ENCODE measurements at places on chromosomes 16 and 17.

- no peak for DNase-seq
Observed at GRCh38 chr16:27498916-27499658, 50.6 kb downstream of the GTF3C1 start.

DNA sequence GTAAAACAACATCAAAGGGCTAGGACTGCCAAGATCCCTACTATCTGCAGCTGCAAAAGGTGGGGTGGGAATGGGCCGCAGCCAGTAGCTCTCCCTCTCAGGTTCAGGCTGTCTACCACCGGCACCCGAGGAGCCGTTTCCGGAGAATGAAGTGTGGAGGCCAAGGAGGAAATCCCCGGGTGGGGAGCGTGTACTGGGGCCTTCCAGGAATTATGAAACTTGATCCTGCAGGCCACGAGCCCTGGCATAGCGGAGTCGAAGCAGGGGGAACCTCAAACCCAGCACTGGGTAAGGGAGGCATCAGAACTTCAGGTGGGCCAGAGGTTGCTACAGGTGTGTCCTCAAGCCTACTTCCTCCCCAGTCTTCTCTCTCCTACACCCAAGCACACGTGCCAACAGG is 5.1 kb downstream of the INPP5K start:
- DNase-seq: no peak

GRCh38 chr16:84278968-84279367 is 15.7 kb upstream of the WFDC1 start:
- DNase-seq: no peak

GRCh38 chr17:27206447-27206846 is 87.5 kb upstream of the WSB1 start:
- DNase-seq: no peak

DNA sequence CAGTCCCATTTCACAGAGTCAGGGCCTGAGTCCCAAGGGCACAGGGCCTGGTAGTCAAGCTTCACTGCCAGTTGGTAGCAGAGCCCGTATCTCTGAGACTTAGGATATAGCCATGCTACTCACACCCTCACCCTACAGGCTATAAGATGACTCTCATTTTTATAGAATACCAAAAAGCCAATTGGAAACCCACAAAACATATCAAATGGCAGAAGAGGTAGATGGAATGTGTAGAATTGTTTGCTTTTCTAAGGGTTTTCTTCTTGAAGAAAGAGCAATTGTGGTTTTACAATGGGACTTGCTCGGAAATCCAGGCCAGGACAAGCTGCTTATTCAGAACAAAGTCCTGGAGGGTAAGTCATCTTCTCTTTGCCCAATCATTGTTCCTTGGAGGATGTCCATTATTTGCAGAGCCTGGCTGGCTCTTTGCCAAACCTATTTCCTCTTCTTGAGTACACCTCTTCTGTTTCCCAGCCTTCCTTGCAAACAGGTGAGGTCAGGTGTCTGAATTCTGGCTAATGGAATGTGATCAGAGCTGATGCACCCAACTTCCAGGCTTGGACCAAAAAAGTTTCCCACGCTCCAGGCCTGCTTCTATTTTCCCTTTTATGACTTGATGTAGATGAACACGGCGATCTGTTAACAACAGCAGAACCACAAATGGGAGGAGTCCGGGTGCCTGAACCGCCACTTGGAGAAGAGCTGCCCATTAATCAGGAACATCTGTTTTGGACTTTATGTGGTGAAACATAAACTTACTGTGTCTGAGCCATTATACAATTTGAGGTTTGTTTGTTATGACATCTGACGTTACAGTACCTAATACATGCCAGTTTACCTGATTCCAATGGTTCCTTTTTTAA is 16.9 kb upstream of the CCL22 start:
- DNase-seq: no peak

- DNase-seq: no peak
Observed at GRCh38 chr17:79048826-79049755, 25.1 kb downstream of the C1QTNF1 start.

GRCh38 chr16:57791195-57791892 is 10.9 kb downstream of the KIFC3 start:
- DNase-seq: no peak

DNA sequence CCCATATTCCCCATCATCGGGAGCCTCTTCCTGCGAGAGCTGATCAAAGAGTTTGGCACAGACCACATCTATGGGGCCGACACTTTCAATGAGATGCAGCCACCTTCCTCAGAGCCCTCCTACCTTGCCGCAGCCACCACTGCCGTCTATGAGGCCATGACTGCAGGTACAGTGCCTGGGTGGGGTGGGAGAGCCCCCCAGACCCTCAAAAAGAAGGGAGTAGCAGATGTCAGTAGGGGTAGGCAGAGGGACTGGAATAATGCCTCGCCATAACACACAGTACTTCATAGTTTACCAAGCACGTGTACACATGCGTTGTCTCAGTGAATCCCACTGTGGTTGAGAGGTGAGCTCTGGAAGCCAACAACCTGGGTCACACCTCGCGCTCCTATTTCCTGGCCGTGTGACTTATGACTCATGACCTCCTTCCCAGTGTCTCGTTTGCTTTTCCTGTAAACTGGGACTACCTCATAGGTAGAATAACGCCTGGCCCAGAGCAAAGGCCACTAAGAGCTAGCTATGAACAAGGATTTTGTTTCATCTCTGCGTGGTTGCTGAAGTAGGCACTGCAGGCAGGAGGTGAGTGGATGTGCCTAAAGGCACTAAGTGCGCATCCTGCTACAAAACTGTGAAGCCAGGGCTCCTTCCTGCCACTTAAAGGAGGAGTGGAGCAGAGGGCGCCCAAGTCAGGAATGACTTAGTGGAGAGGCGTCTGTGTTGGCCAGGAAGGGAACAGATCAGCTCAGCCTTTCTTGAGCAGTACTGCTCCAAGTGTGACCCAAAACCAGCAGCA is 5.2 kb downstream of the NAGLU start:
- no peak for DNase-seq

- no peak for DNase-seq
Observed at GRCh38 chr16:68232335-68232734, 3.6 kb downstream of the ESRP2 start.

DNA sequence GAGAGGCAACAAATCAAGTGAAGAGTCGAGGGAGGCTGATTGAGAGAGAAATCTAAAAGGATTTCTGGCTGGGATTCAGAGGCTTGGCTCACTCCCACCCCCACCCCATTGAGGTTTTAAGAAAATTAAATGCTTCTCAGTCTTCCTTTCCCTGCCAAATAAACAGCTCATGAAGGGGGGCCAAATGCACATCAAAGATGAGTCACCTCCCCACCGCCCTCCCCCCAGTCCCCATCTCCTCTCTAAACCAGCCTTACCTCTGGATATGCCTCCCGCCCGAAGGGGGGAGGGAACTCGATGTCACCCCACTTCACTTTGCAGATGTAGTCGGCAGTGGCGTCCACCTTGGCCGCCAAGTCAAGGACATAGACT is 11.6 kb downstream of the ACLY start:
- no peak for DNase-seq

DNA sequence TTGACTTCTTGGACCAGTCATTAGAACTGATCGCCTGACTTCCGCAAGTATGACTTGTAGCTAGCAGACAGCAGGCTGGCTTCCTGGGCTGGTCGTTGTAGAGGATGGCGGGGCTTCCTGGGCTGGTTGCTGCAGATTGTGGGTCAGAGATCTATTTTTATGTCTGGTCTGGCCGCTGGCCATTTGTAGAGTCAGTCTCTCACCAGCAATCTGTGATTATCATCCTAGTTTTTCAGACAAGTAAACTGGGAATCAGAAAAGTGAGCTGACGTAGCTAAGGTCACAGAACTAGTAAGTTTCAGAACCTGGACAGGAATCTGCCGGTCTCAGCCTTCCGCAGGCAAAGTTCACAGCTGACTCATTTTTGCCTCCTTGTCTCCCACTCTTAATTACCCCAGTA is 19.1 kb downstream of the GPR142 start:
- no peak for DNase-seq

GRCh38 chr16:9860876-9861275 is 321.4 kb downstream of the GRIN2A start:
- DNase-seq: no peak

GRCh38 chr17:83189044-83190003 is 109.9 kb downstream of the METRNL start:
- DNase-seq: no peak

DNA sequence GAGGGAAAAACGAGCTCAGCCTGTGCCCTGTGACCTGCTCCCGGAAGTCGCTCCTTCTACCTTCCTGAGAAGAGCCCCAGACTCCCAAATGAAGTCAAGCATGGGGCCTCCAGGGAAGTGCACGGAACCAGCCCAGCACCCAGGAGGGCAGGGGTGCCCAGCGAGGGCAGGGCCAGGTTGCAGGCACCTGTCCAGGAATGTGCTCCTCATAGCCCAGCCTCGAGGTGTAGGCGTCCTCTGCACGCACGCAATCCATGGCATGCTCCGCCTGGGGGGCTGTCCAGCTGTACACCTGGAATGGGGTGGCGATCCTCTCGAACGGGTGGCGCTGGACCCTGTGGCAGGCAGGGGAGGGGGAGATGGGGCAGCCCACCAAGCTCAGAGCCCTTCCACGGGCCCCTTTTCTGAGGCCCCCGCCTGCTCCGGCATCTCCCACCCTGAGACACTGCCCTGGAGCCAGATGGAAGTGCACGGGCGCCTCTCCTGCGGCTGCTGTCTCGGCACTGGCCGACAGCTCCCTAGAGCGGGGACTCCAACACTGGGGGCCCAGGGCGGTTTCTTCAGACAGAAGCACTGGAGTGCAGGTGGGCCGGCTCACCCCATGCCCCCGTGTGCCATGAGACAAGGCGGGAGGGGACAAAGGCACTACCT is 10.9 kb downstream of the CLUH start:
- no peak for DNase-seq

DNA sequence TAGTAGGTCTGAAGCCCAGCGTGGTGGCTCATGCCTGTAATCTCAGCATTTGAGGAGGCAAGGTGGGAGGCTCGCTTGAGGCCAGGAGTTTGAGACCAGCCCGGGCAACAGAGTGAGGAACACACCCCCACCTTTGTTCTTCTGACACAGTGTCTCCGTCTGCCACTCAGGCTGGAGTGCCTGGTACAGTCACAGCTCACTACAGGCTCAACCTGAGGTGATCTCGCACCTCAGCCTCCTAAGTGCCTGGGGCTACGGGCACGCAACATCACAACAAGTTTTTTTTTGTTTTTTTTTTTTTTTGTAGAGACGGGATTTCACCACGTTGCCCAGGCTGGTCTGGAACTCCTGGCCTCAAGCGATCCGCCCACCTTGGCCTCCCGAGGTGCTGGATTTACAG is 6.7 kb upstream of the TLCD3A start:
- no peak for DNase-seq

GRCh38 chr17:40937384-40937819 is at the start of gene KRT23:
Gene KRT23 (minus strand): TSS chr17:40937646. CDS start chr17:40936603, 1,043 bp downstream.
- DNase-seq: no peak

DNA sequence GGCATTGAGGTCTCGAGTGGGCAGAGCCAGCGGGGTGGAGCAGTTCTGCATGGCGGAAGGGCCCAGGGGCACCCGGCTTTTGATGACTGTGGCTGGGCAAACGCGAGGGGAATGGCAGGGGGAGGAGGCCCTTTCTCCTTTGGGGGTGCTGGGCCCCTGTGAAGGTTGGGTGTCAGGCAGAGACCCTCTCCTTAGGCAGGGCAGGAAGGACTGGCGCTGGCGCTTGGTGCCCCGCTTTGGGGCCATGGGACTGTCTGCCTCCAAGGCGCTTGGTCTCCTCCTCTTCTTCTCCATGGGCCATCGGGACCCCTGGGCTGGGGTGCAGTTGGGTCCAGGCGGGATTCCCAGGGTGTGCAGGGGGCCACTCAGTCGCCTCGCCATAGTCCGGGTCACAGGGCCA is 12.8 kb upstream of the GFAP start:
- DNase-seq: no peak

GRCh38 chr16:25030420-25031131 is 15.4 kb upstream of the ARHGAP17 start:
- no peak for DNase-seq

- DNase-seq: no peak
Observed at GRCh38 chr16:4535627-4536108, 2.9 kb downstream of the CDIP1 start.

- DNase-seq: no peak
Observed at GRCh38 chr17:35084987-35085386, 21.5 kb upstream of the RFFL start.

DNA sequence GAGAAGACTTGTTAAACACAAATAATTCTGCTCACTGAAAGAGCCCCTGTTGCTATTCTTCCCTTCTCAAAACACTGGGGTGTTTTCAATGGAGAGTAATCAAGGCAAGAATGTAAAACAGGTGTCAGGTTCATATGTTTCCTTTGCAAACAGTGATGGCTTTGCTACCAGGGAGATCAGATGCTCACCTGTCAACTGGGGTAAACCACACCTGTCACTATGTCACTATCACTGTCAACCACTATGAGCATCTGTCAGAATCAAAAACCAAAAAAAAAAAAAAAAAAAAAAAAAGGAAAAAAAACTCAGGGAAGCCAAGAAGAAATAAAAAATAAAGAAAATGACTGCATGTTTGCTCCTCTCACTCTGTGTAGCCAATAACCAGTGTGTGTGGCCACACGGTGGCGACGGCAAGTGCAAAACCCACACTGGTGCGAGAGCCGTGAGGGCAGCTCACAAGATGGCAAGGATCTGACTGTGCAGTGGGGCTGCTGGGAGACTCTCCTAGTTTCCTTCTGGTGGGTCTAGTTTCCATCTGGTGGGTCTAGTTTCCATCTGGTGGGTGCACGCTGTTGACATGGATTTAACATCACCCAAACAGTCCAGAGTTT is 22.7 kb downstream of the USP22 start:
- no peak for DNase-seq

GRCh38 chr17:21213638-21214014 is 335 bp downstream of the TMEM11 start:
- peak; percentile 56 for DNase-seq

GRCh38 chr17:74798239-74798707 is 22.1 kb upstream of the NAT9 start:
- no peak for DNase-seq

- no peak for DNase-seq
Observed at GRCh38 chr17:8345052-8345690, 5.5 kb downstream of the ODF4 start.

DNA sequence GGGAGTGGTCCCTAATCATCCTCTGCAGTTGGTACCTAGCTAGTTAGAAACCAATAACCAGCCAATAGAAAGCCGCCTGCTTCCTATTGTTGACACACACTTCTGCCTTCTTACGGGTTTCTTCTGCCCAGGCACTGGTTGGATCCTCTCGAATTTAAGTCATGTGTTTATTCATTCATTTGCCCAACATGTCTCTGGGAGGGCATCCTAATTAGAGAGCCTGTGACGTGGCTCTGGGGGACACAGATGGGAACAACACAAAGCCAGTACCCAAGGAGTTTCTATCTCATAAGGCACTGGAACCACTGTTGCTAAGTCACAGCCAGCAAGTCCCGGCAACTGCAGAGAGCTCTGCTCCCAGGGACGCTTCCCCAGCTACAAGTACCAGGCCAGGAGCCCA is 300.7 kb upstream of the TNRC6C start:
- no peak for DNase-seq

DNA sequence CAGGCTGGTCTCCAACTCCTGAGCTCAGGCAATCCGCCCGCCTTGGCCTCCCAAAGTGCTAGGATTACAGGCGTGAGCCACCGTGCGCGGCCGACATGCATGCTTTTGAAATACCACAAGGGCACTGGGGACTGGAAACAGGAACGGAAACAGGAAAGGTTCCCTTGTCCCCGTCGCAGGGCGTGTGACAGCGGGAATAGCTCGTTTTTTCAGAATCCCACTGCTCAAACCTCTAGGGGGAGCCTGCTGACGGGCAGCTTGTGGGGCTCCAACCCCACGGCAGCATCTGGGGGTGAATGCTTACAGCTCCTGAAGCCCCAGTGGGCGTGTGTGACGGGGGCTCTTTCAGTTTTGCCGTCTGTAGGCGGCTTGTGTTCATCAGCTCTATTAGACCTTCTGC is 18.8 kb upstream of the ASGR2 start:
- DNase-seq: peak; percentile 54

GRCh38 chr16:54928016-54928356 is 2.7 kb upstream of the IRX5 start:
- no peak for DNase-seq

All from endothelial cell (in vitro differentiated cells).